ENCODE measurements at places on chromosomes 5 and 9.

DNA sequence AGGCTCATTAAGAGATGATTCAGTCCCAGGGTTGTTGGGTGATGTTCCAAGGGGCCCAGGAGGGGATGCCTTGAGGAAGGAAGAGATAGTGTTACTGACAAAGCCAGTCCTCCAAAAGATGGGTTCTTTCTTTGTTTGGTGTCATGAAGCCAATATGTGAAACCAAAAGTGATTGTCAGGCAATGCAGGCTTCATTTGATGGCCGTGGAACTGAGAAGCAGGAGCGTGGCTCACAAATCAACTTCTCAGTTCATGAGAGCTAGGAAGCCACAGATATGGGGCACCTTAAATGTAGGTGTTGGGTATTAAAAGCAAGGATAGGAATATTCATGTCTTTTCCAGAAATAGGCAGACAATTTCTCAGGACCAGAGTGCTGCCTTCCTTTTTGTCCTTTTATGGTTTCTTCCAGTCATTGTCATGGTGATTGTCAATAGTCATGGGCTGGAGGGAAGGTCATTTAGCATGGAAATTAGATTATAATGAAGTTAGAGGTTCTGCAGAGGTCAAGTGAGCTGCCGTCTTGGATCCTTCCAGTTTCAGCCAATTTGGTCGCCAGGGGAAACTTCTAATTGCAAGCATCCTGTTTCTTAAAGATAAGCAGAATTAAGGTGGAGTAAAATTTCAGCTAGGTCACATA is 393.0 kb downstream of the NTRK2 start:
- no peak for DNase-seq

- peak; percentile 74 for DNase-seq
These were observed 22.2 kb upstream of the GLDC start for GRCh38 chr9:6667633-6668280.

GRCh38 chr5:110063640-110064602 is 374.2 kb downstream of the MAN2A1 start:
- DNase-seq: no peak

- DNase-seq: no peak
These were observed 196.2 kb upstream of the IER5L start for GRCh38 chr9:129374231-129374630.

DNA sequence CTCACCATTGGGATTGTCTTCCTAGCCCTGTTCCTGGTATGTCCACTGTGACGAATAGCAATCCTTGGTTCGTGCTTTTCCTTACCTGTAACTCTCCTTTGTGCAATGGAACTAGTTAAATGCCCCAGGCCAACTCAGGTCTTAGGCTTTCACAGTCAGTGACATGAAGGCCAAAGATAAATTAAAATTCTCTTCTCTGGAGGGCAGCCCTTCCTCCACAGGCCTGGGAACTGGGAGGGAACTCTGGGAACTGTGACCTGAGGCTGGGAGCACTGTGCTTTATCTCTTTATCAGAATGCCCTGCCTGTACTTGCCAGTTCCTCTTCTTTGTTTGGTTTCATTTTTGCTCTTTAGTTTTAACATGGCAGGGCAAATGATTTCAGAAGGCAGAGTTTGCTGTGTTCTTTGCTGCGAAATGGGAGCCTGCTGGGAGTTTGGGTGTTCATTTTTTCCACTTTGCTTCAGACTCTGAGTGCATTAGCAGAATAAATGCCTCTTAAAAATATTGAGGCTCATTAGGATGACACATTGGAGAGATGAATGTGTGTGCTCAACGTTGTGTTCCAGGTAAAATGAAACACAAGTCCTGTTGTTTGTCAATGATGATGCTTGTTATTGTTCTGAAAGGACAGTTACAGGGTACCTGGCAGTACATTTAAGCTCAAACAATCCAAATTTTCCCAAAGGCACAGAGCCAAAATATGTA is 118.1 kb downstream of the NUDT12 start:
- no peak for DNase-seq

DNA sequence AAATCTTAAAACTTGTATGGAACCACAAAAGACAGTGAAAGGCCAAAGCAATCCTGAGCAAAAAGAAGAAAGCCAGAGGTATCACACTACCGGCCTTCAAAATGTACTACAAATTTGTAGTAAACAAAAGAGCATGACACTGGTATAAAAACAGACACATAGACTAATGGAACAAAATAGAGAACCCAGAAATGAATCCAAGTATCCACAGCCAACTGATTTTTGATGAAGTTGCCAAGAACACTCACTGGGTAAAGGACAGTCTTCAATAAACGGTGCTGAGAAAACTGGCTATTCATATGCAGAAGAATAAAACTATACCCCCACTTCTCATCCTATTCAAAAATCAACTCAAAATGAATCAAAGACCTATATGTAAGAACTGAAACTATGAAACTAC is 390.1 kb downstream of the PRELID2 start:
- no peak for DNase-seq

DNA sequence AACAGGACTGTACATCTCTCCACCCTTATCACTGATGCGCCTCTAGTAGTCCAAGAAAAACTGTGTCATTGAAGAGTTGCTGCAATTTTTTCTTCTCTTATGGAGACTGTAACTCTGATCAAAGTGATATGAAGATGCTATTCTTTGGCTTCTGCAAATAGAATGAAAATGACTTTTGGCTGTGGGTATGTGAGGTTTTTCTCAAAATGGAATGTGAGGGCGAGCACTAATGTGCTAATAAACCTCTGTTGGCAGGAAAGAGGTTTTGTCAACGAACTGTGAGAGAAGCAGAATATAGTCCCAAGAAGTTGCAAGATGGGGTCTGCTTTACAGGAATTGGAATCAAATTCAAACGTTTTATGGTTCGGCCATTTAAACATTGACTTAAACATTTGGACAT is 252.0 kb upstream of the GAS1 start:
- no peak for DNase-seq

- DNase-seq: no peak
These were observed 218.8 kb downstream of the DAB2IP start for GRCh38 chr9:121870271-121870670.

- DNase-seq: no peak
These were observed 34.6 kb upstream of the SPINK5 start for GRCh38 chr5:148029131-148029530.

DNA sequence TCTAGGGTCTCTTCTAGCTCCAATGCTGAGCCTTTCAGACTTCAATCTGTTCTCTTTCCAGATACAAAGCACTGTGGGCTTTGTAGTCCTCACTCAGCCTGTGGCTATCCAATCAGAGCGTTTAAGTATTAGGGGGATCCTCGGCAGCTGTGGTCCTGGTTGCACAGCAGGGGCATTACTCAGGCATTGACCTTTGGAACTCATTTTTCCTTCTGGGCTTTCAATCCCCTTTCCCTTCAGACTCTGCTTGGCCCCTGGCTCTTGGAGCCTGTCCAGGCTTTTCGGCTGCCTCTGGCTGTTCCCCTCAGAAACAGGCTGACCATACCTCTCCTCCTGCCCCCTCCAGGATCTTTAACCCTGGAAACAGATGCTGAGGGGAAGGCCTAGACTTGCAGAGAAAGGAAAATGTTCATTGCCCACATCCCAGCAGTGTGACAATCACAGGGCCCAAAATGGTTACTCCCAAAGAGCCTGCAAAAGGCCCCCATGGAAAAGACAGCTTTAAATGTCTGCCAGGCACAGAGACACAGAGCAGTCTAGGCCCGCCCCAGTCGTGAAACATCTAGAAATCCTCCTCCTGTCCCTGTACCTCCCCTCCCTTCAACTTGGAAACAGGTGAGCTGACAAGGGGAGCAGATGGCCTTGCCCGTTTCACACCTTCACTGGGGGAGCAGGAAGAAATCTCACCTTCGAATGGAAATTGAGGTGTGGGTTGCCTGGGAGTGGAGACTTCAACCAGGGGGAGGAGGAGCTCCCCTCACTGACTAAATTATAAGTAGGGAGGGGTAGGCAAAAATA is 13.7 kb downstream of the C1QTNF2 start:
- peak; percentile 57 for DNase-seq

DNA sequence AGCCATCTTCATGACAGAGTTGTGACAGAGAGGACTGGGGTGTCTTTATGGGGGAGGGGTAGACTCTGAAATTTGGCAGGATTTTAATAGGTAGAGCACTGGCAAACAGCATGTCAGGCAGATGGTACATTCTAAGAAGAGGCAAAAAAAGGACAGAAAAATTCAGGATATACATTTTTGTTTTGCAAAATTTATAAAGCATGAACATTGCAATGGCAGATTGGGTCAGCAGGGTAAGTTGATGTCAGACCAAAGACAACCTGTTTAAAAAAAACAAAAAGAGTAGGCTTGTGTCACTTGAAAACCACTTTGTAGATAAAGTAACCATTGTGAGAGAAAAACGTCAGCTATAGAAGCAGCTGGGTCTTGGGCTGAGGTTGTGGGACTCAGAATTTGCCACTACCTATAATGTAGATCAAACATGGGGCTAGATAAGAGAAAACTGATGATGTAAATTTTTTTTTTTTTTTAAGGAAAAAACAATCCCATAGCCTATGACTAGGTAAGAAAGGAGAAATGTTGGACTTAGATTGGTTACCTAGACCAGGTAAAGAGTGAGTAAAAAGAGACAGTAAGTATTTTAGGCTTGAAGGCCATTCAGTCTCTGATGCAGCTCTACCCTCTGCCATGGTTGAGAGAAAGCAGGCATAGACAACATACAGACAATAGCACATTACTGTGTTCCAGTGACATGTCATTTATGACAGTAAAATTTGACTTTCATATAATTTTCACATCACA is 8.3 kb downstream of the CAMK4 start:
- DNase-seq: no peak

DNA sequence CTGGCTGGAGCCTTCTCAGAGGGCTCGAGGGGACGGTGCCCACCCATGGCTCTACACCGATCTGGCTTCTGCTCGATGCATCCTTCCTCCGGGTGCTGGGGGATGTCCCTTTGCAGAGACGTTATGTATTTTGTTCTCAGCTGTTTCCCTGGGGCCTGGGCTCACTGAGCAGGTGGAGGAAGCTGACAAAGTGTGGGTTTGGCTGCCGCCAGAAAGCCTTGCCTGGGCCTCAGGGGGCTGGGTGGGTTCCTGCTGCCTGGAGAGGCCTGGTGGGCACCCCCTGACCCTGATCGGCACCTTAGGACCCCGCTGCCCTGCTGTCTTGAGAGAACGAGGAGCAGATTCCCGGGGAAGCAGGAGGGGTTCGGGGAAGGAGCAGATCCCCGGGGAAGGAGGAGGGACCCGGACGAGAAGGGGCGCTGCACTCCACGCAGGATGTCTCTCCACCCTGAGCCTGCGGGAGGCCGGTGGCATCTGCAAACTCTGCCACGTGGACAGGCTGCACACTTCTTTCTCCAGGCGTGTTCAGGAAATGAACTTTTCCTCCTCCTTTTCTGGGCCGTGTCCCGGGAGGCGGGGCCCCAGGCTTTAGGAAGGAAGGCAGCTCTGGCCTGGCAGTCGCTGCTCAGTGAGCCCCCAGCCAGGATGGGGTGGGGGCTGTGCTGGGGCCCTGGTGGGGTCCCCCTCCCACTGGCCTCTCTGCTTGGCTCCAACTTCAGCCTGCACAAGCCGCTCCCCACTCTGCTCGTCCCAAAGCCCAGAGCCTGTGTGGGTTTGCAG is 148.9 kb downstream of the RXRA start:
- DNase-seq: peak; percentile 73

DNA sequence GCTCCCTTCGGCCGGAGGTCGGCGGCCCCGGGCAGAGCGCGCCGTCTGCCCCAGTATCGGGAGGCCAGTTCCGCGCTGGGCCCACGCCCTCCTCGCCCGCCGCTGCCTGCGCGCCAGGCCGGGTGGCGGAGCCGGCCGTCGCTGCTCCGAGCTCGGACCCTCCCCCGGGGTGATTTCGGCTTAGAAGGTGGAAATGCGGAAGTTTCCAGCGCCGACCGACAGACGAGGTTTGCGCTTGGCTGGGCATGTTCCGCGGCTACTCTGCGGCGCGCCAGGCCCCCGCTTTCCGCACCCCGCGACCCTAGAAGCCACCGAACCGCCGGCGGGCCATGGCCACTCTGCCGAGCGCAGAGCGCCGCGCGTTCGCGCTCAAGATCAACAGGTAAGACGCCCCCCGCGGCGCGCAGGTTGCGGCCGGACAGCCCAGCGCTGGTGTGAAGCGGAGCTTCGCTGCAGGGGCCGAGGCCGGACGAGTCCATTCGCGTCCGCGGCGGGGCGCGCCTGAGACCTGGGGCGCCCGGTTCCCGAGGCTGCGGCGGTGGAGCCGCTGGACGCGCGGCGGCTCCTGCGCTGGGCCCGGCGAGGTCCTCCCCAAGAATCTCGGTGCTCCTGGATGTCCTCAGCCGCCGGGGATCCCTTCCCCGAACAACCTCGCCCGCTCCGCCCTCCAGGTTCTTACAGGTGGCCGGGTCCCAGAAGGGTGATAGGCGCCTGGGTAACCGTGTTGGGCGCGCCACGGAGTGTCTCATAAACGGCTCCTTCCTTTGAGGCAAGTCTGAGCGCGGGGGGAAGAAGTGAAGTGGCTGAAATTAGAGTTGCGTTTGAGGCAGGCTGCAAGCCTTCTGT is at the start of gene DOCK8:
Gene DOCK8, plus strand, starts transcription at position 218 of the 846 bp plus-strand sequence. Its CDS starts 112 bp downstream, at position 330.
- DNase-seq: peak; percentile 88

DNA sequence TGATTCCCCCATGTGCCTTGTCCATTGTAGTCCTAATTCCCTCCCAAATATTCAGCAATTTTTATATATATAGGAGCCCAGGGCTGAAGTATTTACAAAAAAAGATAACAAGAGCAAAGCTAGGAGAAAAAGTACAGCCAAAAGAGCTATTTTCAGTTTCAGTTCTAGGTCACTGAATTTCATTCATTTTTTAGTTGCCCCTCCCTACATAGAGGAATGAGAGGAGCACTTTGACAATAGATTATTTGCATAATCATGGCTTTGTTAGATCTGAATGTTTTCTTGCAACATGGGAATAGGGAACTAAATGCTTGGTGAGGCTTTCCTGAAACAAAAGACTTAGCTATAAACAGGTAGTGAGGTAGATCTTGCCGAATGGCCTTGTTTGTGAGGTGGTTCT is 15.3 kb upstream of the F2RL2 start:
- no peak for DNase-seq

GRCh38 chr9:115629879-115630840 is 512.2 kb upstream of the TNC start:
- DNase-seq: no peak

DNA sequence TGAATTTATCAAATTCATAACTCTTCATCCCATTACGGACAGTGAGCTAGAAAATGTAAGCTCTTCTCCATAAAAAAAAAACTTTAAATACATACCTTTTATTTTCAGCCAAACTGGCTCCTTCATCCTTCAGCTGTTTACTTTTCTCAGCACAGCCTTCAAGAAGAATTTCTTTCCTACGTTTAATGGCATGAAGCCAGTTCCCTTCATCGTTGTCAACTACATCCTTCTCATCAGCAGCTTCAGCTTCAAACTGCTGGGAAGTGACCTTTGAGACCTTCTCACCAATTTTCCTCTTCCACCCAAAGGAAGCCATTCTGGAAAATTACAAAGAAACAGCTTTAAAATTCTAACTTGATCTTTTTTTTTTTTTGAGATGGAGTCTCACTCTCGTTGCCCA is 9.1 kb downstream of the TTC33 start:
- DNase-seq: no peak

DNA sequence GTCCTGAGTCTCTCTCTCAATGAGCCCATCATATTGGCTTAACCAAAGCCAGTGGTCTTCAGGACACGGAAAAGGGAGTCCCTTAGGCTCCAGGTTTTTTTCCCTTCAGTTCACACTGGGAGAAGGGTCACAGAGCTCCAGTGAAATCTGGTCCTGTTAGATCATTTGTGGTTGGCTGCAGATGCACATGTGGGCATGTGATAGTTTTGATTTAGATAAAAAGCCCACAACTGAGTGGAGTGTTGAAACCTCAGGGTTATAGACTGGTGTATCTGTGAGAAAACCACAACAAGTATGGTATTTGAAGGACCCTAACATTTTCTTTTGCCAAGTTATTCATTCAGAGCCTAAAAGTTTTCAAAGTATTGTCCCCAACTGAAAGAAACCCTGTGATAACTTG is 46.7 kb downstream of the PRLR start:
- no peak for DNase-seq

- no peak for DNase-seq
These were observed 772.3 kb downstream of the MAT2B start for GRCh38 chr5:164277720-164278119.

All from H7 (cell line).